Breast epithelium (tissue), 4 donors: ENCODE measurements at places on chromosomes 2 and 18. TPM values are rescaled to one million over a fixed set of nuclear protein-coding genes. Genes with fewer than 3 reads are reported as not detected.

Gene PLB1
- total RNA-seq = 8.8 TPM

Gene KLHL30
- total RNA-seq = 0.98 TPM

Gene UGT1A5
- total RNA-seq = not detected

Gene RFX8
- 0.96 TPM for total RNA-seq

Gene MYOM1
- 6.9 TPM for total RNA-seq

Gene LYPD6
- 17.7 TPM for total RNA-seq

Gene EML6
- 5.9 TPM for total RNA-seq

Gene TRIM43
- total RNA-seq = not detected

Gene RBM45
- total RNA-seq = 18.1 TPM

Gene TEKT4
- not detected for total RNA-seq

GRCh38 chr2:57973621-57974186 is 72.9 kb upstream of the VRK2 start:
- DNase-seq = no peak

DNA sequence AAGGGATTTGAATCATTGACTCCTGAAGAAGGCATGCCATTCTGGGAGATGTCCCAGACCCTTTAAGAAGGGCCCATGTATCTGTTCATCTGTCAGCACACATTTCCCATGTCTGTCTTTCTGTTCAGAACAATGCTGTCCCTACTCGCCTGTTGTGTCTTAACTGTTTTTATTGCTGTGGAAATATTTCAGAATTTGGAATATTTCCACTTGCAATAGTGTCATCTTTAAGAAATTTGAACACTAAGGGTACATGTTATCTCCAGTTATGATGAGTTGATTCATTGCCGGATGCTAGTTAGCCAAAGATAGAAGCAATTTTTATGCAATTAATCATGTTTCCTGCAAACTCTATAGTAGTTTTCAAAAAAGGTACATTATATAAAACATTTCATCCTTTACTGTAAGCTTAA is 36.9 kb upstream of the NT5C1B start:
- no peak for DNase-seq

DNA sequence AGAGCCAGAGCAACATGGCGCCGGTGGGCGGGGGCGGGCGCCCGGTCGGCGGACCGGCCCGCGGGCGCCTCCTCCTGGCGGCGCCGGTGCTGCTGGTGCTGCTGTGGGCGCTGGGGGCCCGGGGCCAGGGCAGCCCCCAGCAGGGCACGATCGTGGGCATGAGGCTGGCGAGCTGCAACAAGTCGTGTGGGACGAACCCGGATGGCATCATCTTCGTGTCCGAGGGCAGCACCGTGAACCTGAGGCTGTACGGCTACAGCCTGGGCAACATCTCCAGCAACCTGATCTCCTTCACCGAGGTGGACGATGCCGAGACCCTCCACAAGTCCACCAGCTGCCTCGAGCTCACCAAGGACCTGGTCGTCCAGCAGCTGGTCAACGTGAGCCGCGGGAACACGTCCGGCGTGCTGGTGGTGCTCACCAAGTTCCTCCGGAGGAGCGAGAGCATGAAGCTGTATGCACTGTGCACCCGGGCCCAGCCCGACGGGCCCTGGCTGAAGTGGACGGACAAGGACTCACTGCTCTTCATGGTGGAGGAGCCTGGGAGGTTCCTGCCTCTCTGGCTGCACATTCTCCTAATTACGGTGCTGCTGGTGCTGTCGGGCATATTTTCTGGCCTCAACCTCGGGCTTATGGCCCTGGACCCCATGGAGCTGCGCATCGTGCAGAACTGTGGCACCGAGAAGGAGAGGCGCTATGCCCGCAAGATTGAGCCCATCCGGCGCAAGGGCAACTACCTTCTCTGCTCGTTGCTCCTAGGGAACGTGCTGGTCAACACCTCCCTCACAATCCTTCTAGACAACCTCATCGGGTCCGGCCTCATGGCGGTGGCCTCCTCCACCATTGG is 507 bp downstream of the CNNM4 start:
- DNase-seq = peak; percentile 39

DNA sequence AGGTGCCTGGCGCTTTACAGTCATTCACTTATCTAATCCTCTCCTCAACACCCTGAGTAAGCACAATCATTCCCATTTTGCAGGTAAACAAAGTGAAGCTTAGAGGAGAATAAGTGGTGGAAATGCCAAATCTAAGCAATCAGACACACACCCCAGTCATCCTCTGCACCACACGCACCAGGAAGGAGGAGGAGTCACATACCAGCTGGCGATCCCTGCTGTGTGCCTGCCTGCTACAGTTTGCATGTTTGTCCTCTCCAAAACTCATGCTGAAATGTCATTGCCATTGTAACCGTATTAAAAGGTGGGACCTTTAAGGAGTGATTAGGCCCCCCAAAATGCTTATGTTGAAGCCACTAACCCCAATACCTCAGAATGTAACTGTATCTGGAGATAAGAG is 93.7 kb downstream of the LOXHD1 start:
- DNase-seq = no peak

- DNase-seq = no peak
Observed at GRCh38 chr2:62787386-62787785, 81.9 kb downstream of the EHBP1 start.

- no peak for DNase-seq
Observed at GRCh38 chr2:137960223-137960622, 4.0 kb upstream of the HNMT start.

DNA sequence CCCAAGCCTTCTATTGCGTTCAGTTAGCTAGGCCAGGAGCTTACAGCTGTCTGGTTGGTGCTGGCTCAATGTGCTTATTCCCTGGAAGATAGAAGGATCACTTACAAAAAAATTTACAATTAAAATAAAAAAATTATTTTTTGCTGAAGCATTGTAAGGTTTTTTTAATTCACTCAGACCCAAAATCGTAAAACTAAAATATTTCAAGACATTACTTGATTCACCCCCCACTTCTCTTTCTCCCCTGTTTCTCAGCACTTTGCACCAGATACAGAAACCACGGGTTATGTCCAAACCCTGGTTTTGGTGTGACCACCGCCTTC is 911 bp upstream of the PTPRM start:
- no peak for DNase-seq

GRCh38 chr2:233307565-233307964 is at the start of gene SAG:
SAG (plus strand) TSS chr2:233307816; CDS start chr2:233309190, 1,374 bp downstream.
- DNase-seq = no peak

GRCh38 chr2:147045113-147045512 is 799.7 kb upstream of the ACVR2A start:
- no peak for DNase-seq

DNA sequence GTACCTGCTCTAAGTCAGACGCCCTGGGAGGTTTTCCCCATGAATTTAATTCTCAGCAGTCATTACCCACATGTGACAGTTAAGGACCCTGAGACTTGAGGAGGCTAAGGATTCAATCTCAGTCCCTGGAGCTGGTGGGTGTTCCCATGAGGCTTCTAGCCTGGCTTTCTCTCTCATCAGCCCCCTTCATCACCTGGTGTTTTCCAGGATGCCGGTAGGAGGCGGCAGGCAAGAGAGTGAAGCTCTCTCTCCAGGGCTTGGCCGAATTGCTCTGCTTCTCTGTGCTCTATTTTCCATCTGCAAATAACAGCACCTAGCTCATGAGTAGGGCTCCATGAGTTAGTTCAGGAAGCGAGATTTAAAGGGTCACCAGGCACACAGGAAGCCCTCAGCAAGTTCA is 241.9 kb downstream of the PTPRM start:
- no peak for DNase-seq

GRCh38 chr2:25698752-25699151 is 25.4 kb upstream of the DTNB start:
- DNase-seq = no peak

GRCh38 chr2:169827272-169828140 is at the start of gene UBR3:
UBR3 (plus strand) TSS chr2:169827454; CDS start chr2:169827508, 54 bp downstream.
- peak; percentile 88 for DNase-seq

GRCh38 chr2:120878970-120879369 is 143.3 kb downstream of the GLI2 start:
- no peak for DNase-seq

DNA sequence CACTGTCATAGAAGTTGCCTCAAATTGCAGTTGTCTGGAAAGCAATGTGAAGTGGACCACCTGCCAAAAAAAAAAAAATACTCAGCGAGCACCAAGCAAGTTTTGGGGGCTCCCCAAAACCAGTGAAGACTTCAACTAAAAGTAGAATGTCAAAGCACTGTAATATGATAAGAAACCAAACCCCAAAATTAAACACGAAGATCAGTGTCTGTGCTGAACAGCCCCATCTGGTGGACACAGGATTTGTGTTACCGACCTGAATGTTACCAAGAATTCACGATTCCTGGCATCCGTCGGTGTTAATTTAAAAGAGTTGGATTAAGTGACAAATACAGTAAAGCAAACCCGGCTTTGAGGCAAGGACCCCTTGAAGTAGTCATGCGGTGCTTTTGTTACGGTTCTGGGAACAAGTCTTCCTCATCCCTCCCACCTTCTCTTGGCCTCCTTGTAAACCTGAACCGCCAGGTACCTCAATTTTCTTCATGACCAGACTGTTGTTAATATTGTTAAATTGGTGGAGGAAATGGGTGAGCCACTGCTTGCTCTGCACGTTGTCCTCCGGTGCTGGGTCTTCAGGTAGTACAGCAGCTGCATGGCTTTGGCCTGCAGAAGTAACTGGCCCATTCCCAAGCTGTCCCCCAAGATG is 31.3 kb upstream of the SSB start:
- no peak for DNase-seq

DNA sequence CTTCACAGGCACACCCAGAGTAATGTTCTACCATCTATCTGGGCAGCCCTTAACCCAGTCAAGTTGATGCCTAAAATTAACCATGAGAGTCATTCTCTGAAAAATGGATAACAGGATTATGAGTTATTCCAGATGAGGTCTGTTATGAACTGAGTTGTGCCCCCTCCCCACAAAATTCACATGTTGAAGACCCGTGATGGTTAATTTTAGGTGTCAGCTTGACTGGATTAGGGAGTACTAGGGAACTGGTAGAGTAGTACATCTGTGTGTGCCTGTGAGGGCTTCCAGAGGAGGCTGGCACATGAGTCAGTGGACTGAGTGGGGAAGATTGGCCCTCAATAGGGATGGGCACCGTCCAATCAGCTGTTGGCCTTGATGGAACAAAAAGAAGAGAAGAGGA is 110.4 kb upstream of the MYCN start:
- no peak for DNase-seq

DNA sequence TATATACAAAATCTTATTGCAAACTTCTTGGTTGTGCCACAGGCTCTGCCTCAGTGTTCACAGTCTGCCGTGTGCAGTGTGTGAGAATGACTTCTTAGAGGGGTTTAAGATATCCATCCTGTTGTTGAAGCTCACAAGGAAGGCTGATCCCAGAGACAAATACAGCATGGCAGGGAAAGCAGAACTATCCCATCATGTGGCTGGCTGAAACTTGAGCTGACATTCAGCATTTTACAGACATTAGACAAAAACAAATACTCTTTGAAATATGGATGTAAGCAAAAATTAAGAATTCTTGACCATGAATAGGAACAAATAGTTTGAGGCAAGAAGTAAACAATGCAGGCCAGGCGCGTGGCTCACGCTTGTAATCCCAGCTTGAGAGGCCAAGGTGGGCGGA is 12.9 kb upstream of the PUM2 start:
- DNase-seq = no peak

DNA sequence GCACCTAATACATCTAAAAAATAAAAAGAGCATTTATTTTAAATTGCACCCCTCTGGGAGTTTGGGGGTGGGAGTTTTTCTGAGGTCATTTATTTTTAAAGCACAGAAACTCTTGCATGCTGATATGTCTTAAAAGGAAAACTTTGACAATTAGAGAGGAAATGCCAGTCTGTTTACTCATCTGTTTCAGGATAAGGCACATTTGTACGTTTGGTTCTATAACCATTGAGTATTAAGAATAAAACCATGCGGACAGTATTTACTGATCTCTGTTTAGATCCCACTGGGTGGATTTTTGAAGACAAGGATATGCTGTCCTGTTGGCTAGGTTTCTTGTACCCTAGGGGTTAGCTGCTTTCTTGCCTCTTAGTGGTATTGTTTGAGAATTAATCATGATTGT is 122.9 kb downstream of the TANC1 start:
- DNase-seq = no peak

DNA sequence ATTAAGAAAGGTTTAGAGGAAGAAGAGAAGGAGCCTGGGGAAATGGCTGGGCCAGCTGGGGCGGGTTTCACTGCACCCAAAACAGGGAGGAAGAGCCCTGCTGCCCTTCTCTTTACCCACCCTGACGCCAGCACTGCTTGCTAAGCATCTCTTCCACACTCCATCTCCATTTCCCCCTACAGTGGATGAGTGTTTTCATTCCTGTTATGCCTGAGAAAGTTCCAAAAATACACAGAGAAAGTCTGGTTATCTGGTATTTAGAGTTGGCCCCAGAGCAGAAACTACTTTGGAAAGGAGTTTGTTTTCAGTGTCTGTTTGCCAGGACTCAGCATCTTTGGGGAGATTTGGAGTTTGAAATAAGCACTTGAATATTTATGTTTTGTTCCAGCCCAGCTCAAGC is 451.0 kb downstream of the SLC4A3 start:
- no peak for DNase-seq

- no peak for DNase-seq
Observed at GRCh38 chr18:9101730-9102507, 580 bp upstream of the NDUFV2 start.

- DNase-seq = no peak
Observed at GRCh38 chr2:210128961-210129360, 42.2 kb downstream of the KANSL1L start.

GRCh38 chr18:32930695-32931301 is 158.0 kb upstream of the KLHL14 start:
- DNase-seq = no peak

DNA sequence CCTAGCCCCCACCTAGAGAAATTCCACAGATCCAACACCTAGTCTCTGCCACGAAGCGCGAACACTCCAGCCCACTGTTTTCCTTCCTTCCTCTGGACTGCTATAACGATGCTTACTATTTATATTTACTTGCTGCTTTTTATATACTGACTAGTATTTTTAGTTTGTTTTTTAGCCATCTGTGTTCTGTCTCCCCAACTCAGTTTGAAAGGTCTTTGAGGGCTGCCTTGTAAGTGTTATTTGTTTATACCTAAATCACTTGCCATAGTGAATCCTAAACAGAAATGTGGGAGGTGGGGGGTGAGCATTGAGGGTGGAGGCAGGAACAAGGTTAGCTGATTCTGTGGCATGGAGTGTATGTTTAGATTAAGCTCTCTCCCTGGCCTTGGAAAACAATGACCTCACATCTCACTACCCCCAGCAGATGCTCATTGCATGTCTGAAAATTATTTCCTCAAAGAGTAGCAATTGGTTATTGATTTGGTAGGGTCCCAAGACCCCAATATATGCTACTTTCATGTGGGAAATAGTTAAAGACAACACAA is 1.1 kb upstream of the NCKAP5 start:
- DNase-seq = no peak

GRCh38 chr2:66414896-66415295 is 20.0 kb upstream of the MEIS1 start:
- no peak for DNase-seq

DNA sequence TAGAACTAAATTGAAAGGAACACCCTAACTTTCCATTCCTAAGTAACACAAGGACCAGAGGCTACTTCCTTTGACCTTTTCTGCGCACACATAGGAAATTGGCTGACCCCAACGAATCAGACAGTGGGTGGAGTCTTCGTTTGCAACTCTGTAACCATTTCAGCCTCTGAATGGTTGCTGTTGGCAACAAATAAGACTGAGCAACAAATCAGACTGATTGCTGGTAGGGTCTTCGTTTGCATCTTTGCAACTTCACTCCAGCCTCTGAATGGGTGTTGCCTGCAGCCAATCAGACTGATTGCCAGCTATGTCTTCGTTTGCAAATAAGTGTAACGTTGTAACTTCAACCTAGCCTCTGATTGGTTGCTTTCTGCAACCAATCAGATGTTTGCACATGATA is 34.6 kb downstream of the USP40 start:
- DNase-seq = no peak

GRCh38 chr2:233996000-233996399 is 54.5 kb upstream of the SPP2 start:
- no peak for DNase-seq
